Chondrocyte (in vitro differentiated cells): ENCODE measurements at places on chromosomes 2 and 18. TPM values are rescaled to one million over a fixed set of nuclear protein-coding genes. Genes with fewer than 3 reads are reported as not detected.

GRCh38 chr2:55140316-55141219 lies 90.3 kb upstream of the RTN4 start:
- H3K4me1 ChIP-seq = peaks cover 16% of the 10 kb centered on the region
- no peak overlapping the region for H3K27ac ChIP-seq

REV1 gene
- total RNA-seq = 24.4 to 32.8 TPM (median 25.0 TPM) in 3 replicates

PLEK gene
- 0.15 TPM in 1 of 3 replicates, not detected in the others for total RNA-seq

PGAP1 gene
- total RNA-seq = 10.5 to 22.5 TPM (median 12.3 TPM) in 3 replicates

- H3K4me3 ChIP-seq = no peak overlapping the region
- no peaks in the 10 kb centered on the region for H3K36me3 ChIP-seq
- peaks cover 9% of the 10 kb centered on the region for H3K27me3 ChIP-seq
Measured at GRCh38 chr18:49968644-49969309, 155.4 kb upstream of the ACAA2 start.

DNA sequence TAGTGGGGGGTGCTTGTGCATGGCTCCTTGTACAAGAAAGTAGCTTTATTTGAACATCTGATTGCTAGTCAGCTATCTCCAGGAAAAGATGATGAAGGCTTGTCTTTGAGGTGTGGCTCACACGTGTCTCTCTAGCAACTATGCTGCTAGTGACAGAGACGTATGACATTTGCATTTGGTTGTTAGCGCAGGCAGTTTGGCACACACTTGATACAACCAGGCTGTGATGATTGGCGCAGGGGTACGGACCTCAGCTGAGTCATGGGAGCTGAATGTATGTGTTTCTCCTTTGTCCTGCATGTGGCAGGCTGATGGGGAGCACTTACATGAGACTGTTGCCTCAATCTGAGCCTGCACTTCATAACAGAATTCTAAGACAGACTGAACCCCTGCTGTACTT lies 29.6 kb downstream of the PTCD3 start:
- H3K27me3 ChIP-seq = no peaks in the 10 kb centered on the region
- no peak overlapping the region for H3K27ac ChIP-seq
- peaks cover 48% of the 10 kb centered on the region for H3K36me3 ChIP-seq
- H3K4me3 ChIP-seq = no peak overlapping the region
- DNase-seq = no peak
- no peaks in the 10 kb centered on the region for H3K4me1 ChIP-seq

ARHGAP25 gene
- 0.31 to 0.50 TPM in 2 of 3 replicates, not detected in the other for total RNA-seq

OSR1 gene
- 14.1 to 34.5 TPM (median 32.3 TPM) in 3 replicates for total RNA-seq

RGPD3 gene
- 0.07 to 0.10 TPM in 2 of 3 replicates, not detected in the other for total RNA-seq

- no peak overlapping the region for H3K27ac ChIP-seq
- H3K36me3 ChIP-seq = no peaks in the 10 kb centered on the region
- DNase-seq = no peak
- H3K27me3 ChIP-seq = peaks cover 2% of the 10 kb centered on the region
Measured at GRCh38 chr2:82098617-82099016, 1794.1 kb upstream of the LRRTM1 start.

- no peak overlapping the region for H3K4me3 ChIP-seq
- DNase-seq = no peak
- H3K27ac ChIP-seq = no peak overlapping the region
- H3K4me1 ChIP-seq = no peaks in the 10 kb centered on the region
Measured at GRCh38 chr18:57167617-57168308, 20.9 kb downstream of the BOD1L2 start.

- no peak overlapping the region for H3K4me3 ChIP-seq
- peaks cover 11% of the 10 kb centered on the region for H3K36me3 ChIP-seq
- H3K27me3 ChIP-seq = no peaks in the 10 kb centered on the region
Measured at GRCh38 chr2:218721488-218721887, 10.9 kb downstream of the TTLL4 start.

DNA sequence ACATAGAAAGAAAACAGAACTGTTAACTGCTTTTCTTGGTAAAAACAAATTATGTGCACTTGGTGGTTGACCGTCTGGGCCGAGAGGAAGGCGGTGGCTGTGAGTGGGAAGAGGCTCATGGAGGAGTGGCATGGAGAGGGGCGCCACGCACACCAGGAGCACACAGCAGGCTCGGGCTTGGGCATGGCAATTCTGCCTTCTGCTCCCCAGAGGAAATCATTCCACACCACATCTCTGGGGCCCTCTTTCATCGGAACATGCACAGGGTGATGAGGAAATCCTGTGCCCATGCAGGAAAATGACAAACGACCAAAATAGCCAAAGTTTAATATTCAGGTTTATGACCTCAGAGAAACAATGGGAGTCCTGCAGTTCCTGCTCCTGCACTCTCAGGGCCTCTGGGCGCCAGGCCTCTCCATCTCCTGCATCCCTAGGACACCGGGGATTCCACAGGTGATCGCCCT lies 26.4 kb downstream of the WDFY1 start:
- no peak overlapping the region for H3K4me3 ChIP-seq
- peaks cover 10% of the 10 kb centered on the region for H3K36me3 ChIP-seq
- no peaks in the 10 kb centered on the region for H3K27me3 ChIP-seq
- peaks cover 44% of the 10 kb centered on the region for H3K4me1 ChIP-seq

DNA sequence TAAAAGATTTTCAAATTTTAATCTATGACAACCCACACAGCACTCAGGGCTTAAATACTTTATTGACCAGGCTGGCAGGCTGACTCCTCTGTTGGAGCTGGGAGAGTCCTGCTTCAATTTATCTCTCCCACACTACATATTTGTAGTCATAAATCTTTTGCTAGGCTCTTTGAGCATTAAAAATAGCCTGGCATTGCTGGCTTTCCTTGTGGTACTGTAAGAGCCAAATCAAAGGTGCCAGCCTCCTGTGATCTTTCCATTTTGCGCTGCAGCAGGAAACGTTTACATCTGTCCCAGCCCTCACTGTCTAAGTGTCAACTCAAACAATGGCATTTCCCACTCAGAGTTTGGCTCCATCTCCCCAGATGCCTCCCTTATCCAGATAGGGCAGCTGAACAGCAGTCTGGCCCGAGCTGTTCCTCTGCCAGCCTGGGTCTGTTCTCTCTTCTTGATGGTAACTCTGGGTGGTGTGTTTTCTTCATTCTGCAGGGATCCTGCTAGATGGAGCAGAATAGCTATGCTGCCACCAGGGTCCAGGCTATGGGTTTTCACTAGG lies 62.1 kb downstream of the LRRTM1 start:
- H3K4me1 ChIP-seq = no peaks in the 10 kb centered on the region
- H3K27ac ChIP-seq = no peak overlapping the region
- H3K27me3 ChIP-seq = no peaks in the 10 kb centered on the region
- H3K4me3 ChIP-seq = no peak overlapping the region
- H3K36me3 ChIP-seq = no peaks in the 10 kb centered on the region
- DNase-seq = no peak

- no peak overlapping the region for H3K4me3 ChIP-seq
- no peak for DNase-seq
- H3K4me1 ChIP-seq = peaks cover 28% of the 10 kb centered on the region
- H3K36me3 ChIP-seq = peaks cover 21% of the 10 kb centered on the region
- no peaks in the 10 kb centered on the region for H3K27me3 ChIP-seq
- H3K27ac ChIP-seq = no peak overlapping the region
Measured at GRCh38 chr2:217846321-217846743, 156.5 kb downstream of the TNS1 start.

DNA sequence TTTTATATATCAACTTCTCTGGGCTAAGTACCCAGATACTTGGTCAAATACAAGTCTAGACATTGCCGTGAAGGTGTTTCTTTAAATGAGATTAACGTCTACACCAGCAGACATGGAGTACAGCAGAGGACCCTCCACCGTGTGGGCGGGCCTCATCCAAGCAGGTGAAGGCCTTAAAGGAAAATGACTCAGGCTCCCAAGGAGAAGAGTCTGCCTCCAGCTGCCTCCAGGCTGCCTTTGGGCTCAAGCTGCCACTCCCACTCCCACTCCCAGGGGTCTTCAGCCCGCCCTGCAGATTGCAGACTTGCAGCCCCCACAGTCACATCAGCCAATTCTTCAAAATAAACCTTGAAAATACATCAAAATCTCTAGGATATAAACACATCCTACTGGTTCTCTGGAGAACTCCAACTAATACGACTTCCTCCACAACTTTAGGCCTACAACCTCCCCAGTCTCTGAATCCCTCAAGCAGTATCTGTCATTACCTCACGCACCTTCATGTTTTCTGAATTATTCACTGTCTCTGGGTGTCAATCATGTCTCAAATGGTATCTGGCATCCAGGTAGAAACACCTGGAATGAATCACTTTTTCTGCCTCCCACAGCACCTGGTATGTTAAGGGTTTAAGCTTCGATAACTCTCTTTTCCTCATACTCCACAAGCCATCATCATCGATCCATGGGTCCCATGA lies 6.9 kb downstream of the ITGB1BP1 start:
- no peak for DNase-seq
- H3K36me3 ChIP-seq = peaks cover 14% of the 10 kb centered on the region
- no peaks in the 10 kb centered on the region for H3K27me3 ChIP-seq
- H3K4me1 ChIP-seq = peaks cover 28% of the 10 kb centered on the region
- peak overlapping the region; percentile 74 for H3K27ac ChIP-seq

GRCh38 chr2:11521775-11522174 lies 12.1 kb upstream of the GREB1 start:
- H3K27ac ChIP-seq = no peak overlapping the region
- no peak overlapping the region for H3K4me3 ChIP-seq
- peaks cover 2% of the 10 kb centered on the region for H3K36me3 ChIP-seq

- DNase-seq = no peak
- peaks cover 20% of the 10 kb centered on the region for H3K4me1 ChIP-seq
- H3K36me3 ChIP-seq = no peaks in the 10 kb centered on the region
- H3K4me3 ChIP-seq = no peak overlapping the region
Measured at GRCh38 chr18:70418546-70419311, 129.9 kb downstream of the SOCS6 start.

DNA sequence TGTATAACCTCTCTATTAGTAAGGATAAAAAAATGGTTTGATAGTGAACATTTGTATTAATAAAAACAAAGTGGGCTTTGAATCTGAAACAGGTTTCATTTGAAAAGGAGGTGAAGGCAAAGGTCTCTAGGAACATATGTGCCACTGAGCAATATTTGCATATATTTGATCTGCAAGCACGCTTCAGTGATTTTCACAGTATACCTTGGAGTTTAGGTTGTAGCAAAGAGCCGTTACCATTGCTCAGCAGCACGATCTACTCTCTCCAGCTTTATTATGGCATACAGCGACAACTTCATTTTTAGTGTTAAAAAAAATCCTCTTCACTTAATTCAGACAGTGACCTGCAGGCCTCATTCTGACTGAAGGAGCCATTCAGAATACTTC lies 75.8 kb upstream of the ZEB2 start:
- peaks cover 13% of the 10 kb centered on the region for H3K4me1 ChIP-seq
- no peak overlapping the region for H3K4me3 ChIP-seq
- no peak for DNase-seq

PXDN gene
- total RNA-seq = 499 to 576 TPM (median 571 TPM) in 3 replicates

GRCh38 chr18:76643996-76644395 lies 149.0 kb upstream of the ZNF516 start:
- no peaks in the 10 kb centered on the region for H3K36me3 ChIP-seq
- H3K27ac ChIP-seq = no peak overlapping the region
- H3K27me3 ChIP-seq = peaks cover 3% of the 10 kb centered on the region
- H3K4me3 ChIP-seq = no peak overlapping the region
- no peaks in the 10 kb centered on the region for H3K4me1 ChIP-seq
- no peak for DNase-seq

KIAA2012 gene
- not detected in 3 replicates for total RNA-seq

SCLY gene
- total RNA-seq = 11.5 to 23.4 TPM (median 12.7 TPM) in 3 replicates

- no peaks in the 10 kb centered on the region for H3K27me3 ChIP-seq
- H3K4me1 ChIP-seq = no peaks in the 10 kb centered on the region
- H3K36me3 ChIP-seq = peaks cover 13% of the 10 kb centered on the region
Measured at GRCh38 chr2:213015387-213016165, 135.8 kb downstream of the IKZF2 start.

ATP8B1 gene
- total RNA-seq = 28.1 to 38.3 TPM (median 35.4 TPM) in 3 replicates

GRCh38 chr2:179106342-179106675 lies 56.4 kb upstream of the CCDC141 start:
- no peak for DNase-seq
- H3K27me3 ChIP-seq = no peaks in the 10 kb centered on the region
- no peak overlapping the region for H3K4me3 ChIP-seq
- H3K36me3 ChIP-seq = peaks cover 25% of the 10 kb centered on the region
- peaks cover 36% of the 10 kb centered on the region for H3K4me1 ChIP-seq

HYCC2 gene
- 12.0 to 18.0 TPM (median 13.4 TPM) in 3 replicates for total RNA-seq

DNA sequence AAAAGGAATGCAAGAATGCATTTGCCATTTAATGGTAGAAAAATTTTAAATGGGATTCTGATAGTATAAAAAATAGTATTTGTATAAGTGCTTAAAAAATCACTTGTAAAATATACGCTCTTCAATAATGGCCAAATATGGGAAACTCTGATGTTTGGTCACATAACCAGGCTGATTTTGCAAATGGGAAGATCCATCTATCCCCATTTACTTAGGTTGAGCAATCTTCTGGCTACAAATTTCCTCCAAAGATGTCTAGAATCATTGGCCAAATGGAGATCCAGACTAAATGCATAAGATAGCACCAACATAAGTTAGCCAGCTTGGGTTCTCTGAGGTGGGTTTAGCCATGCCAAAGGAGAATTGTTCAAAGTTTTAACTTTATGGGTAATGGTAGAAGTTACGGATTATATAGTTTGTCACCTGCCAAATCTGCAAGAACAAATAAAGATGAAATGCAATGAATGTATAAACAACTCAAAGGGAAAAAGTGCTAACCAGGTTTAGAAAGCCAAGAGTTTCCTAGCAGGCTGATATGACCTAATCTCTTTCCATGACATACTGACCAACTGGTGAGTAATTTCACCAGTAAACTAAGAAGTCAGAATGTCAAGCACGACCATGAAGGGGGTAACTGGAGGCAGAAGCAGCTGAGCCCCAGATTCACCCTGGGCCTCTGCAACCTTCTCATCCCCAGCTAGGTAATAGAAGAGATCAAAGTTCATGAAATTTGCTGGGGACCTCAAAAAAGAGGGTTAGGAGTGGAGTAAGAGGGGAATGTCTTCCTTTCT lies 10.0 kb downstream of the RHOB start:
- no peak for DNase-seq
- peaks cover 2% of the 10 kb centered on the region for H3K27me3 ChIP-seq
- no peak overlapping the region for H3K27ac ChIP-seq
- peaks cover 9% of the 10 kb centered on the region for H3K36me3 ChIP-seq
- no peak overlapping the region for H3K4me3 ChIP-seq

DNA sequence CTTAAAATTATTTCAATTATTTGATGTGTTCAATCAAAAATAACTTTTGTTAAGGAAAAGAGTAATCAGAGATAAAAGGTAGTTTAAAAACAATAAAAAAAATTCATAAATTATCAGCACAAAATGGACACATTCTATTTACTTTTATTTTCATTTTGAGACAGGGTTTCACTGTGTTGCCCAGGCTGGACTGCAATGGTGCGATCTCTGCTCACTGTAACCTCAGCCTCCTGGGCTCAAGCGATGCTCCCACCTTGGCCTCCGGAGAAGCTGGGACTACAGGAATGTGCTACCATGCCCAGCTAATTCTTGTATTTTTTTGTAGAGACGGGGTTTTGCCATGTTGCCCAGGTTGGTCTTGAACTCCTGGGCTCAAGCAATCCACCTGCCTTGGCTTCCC lies 47.1 kb downstream of the LPIN2 start:
- no peaks in the 10 kb centered on the region for H3K36me3 ChIP-seq
- H3K4me1 ChIP-seq = peaks cover 60% of the 10 kb centered on the region
- no peak for DNase-seq
- no peak overlapping the region for H3K4me3 ChIP-seq
- no peaks in the 10 kb centered on the region for H3K27me3 ChIP-seq

GRCh38 chr2:12965540-12966269 lies 249.0 kb downstream of the TRIB2 start:
- peaks cover 23% of the 10 kb centered on the region for H3K4me1 ChIP-seq
- no peak overlapping the region for H3K27ac ChIP-seq
- no peak for DNase-seq
- H3K27me3 ChIP-seq = no peaks in the 10 kb centered on the region
- no peak overlapping the region for H3K4me3 ChIP-seq

NLRC4 gene
- total RNA-seq = not detected in 3 replicates

LMAN1 gene
- total RNA-seq = 107 to 164 TPM (median 108 TPM) in 3 replicates

POTEJ gene
- total RNA-seq = not detected in 3 replicates
